ENCODE measurements at places on chromosomes 7 and 10. TPM values are rescaled to one million over a fixed set of nuclear protein-coding genes. Genes with fewer than 3 reads are reported as not detected.

DNA sequence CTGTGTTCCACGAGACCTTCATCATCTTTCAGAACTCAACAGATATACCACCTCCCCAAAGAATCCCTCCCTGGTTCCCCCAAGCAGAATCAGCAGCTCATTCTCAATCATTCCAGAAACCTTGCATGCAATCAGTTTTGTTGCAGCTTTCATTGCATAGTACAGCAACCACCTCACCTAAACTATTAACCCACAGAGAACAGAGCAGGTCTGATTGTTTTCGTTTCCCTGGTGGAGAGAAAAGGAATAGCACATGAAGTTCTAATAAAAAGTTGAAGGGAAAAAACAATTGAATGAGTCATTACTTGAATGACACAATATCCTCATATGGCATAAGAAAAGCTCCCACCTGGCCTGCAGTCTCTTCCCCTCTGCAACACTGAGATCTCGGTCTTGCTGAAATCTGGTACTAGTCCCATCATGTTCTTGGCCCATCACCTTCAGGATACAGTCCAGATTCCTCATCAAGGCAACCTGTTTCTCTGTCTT lies 147.1 kb upstream of the GDF10 start:
- DNase-seq = no peak

- no peak for DNase-seq
Observed at GRCh38 chr7:20894806-20895205, 108.1 kb upstream of the SP8 start.

DNA sequence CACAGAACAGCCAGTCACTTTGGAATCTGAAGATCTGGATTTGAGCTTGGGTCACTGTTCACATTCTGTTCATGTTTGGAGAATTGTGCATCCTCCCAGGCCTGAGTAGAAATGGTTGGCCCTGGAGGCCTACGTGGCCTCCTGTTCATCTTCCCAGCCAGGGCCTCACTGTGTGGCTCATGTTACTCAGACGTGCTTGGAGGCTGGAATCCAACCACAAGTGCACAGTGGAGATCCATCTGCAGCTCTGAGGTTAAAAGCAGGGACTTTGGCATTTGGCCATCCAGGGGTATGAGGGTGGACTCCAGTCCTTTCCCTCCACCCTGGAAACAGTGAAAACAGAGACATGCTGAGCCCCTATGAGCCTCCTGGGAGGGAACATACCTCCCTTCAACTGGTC lies 709.0 kb upstream of the IGFBP3 start:
- no peak for DNase-seq

GRCh38 chr7:15567036-15567435 lies 5.2 kb upstream of the AGMO start:
- DNase-seq = no peak

- no peak for DNase-seq
Observed at GRCh38 chr10:76185471-76186301, 754.3 kb downstream of the LRMDA start.

- no peak for DNase-seq
Observed at GRCh38 chr7:155470686-155471638, 13.0 kb downstream of the EN2 start.

DNA sequence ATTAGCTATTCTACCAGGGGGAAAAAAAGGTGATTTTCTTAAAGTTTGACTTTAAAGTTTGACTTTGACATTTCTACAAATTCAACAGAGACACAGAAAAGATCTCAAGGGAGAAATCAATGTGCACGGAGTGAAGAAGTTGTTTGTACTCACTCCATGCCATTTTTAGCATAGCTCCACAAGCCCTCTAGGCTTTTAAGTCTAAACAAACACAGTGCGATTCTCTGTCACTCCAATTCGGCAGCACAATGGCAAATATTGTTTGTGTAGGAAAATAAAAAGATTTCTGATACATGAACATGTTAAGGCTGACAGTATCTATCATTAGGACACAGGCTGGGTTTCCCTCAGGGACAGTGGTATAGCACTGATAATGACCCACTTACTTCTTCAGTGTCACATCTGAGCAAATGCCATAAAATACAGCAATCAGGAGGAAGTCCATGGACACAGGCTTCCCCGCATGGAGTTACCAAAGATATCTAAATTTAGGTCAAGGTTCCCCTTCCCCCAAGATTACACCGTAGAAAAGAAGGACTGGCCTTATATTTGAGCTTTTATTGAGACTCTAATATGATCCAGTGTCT lies 28.0 kb downstream of the GSAP start:
- no peak for DNase-seq

NPC1L1 gene
- total RNA-seq = not detected

AMZ1 gene
- total RNA-seq = 1.6 TPM

TUBB8 gene
- not detected for total RNA-seq

ASB10 gene
- total RNA-seq = not detected
